ENCODE measurements at places on chromosomes 5 and 9.

DNA sequence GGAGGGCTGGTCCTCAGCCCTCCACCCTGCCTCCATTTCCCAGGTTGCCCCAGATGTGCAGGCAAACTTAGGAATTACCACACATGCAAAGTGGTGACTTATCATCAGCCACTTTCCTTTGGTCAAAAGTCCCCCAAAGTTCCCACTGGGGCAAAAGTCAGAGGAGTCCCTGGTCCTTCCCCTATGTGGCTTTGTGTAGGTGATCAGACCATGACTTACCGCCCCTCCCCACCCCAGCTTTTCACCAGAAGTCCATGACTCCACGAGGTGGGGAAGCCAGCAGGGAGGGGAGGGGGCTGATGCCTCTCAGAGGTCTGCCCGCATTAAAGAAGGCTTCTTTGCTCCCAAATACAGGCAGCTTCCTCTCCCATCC is 5.8 kb downstream of the TRAF1 start:
- no peak for DNase-seq

- no peak for DNase-seq
Observed at GRCh38 chr9:21811914-21812313, 9.5 kb downstream of the MTAP start.

- no peak for DNase-seq
Observed at GRCh38 chr5:16450163-16450562, 15.4 kb downstream of the ZNF622 start.

- DNase-seq: no peak
Observed at GRCh38 chr5:151742870-151743294, 15.5 kb downstream of the ATOX1 start.

DNA sequence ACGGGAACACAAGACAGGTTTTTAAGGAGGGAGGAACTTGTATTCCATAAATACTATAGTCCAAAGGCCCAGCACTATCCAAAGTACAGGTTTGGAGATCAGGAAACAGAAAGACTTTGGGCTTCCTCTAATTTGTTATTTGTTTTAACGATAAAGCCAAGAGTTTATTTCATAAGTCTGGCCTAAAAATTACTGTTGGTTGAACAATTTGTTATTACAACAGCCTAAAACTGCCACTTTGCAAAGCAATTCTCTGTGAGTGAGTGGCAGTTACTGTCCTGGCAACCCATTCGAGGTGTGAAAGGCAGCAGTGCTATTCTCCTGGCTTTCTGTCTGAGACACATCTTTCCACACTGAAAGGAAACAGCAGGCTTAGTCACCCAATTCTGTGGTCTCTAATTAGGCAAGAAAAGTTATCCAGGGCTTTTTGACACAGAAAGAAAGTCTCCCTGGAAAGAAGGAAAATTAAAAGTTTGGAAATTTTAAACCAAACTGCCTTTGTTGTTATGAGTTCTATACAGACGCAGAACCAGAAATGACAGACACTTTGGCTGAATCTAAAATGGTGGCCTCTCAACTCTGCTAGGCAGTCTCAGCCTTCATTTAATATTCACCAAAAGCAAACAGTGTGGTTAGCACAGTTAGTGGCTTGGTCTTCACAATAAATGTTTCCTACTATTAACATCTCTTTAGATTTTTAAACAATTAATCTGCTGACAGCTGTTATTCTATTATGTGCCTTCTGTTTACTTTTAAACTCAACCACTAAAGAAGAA is 33.9 kb downstream of the PSMB7 start:
- DNase-seq: no peak

Measured in CD4-positive, alpha-beta memory T cell (primary cell).